ENCODE measurements at places on chromosomes 1 and 21.
A peak's percentile ranks its signal among the peaks of the same experiment; 100 is the strongest.

DNA sequence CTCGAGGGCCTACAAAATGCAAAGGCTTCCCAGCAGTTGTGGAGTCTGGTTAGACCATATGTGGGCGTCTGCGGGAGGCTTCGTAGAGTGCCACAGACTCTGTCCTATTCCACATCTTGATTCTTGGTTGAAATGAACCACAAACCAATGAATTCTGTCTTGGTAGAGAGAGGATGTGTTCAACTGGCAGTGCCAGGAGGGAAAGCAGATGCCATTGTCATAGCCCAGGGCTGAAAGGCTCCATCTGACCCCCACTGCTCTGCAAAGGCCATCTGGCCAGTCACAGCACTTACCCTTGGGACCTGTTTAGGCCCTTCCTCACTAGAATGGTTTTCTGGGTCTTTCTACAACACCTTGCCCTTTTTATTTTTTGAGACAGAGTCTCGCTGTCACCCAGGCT lies 22.1 kb downstream of the ACOT11 start:
- no peak overlapping the region for H3K4me3 ChIP-seq
- H3K27ac ChIP-seq, result no peak overlapping the region
- H3K4me1 ChIP-seq, result peaks cover 26% of the 10 kb centered on the region
- no peak for DNase-seq
- no peaks in the 10 kb centered on the region for H3K36me3 ChIP-seq

DNA sequence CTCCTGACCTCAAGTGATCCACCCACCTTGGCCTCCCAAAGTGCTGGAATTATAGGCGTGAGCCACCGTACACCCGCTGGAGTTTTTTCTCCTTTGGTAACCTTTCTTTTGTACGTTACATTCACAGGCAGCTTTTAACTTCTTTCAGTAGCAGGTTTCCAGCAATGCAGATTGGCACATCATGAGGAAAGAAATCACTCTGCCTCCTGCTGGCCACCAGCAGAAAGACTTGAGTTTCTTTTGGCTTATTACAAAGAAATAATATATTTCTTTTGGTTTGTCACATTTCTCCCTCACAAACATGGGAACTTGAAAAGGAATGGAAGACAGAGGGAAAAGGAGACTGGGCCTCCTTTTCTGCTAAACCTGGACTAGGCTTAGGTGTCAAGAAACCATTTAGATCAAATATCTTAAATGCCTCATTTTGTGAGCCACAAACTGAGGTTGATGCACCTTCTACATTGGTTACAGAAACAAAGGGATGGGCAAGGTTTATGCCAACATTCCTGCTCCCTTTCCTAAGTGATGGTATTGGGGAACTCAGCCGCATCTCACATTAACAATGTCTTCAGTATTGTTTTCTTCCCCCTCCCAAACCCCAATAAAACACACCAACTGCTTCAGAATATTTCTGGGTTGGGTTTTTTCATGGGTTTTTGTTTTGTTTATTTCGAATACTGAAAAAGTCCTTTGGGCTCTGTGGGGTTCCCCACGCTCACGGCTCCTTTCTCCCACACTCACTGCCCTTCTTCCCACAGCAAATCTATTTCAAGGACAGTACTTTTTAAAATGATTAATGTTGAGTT lies 7.7 kb downstream of the ENSA start:
- no peak overlapping the region for H3K4me3 ChIP-seq
- H3K27ac ChIP-seq, result peak overlapping the region; percentile 48
- H3K36me3 ChIP-seq, result peaks cover 40% of the 10 kb centered on the region
- H3K4me1 ChIP-seq, result peaks cover 34% of the 10 kb centered on the region
- DNase-seq, result no peak

GRCh38 chr1:150309758-150310508 lies 11.4 kb upstream of the PRPF3 start:
- H3K36me3 ChIP-seq, result peaks cover 10% of the 10 kb centered on the region
- no peaks in the 10 kb centered on the region for H3K4me1 ChIP-seq
- H3K27me3 ChIP-seq, result no peaks in the 10 kb centered on the region
- H3K4me3 ChIP-seq, result no peak overlapping the region

DNA sequence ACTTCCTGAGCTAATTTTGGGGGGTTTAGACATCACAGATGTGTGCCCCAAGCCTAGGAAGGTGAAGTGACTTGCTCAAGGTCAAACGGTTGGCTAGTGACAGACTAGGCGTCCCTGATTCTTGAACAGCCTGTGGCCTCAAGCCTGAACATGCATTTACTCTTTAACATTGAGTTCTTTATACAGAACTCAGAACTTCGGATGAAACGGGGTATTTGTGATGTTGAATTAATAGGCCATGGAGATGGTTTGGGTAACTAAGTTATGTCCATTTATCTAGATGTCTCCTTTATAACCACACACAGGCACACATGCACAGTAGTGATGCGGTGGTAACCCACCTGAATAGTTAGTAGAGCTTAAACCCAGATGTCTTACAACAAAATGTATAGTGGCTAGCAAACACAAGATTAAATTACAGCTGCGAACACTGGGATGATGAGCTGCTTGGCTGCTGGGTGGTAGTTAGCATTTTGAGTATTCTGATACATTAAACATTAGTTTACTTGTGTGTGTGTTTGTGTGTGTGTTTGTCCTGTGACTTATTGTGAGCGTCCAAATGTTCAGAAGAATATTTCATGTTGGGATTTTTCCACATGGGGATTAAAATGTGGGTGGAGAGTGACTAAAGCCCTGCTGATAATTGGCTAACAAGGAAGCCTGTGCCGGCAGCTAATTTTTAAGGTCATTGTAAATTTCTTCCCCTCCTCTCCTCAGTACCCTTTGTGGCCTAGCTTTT lies 2.3 kb downstream of the ATP1A1 start:
- H3K27ac ChIP-seq, result peak overlapping the region; percentile 81
- DNase-seq, result no peak
- no peaks in the 10 kb centered on the region for H3K27me3 ChIP-seq
- H3K36me3 ChIP-seq, result no peaks in the 10 kb centered on the region

DNA sequence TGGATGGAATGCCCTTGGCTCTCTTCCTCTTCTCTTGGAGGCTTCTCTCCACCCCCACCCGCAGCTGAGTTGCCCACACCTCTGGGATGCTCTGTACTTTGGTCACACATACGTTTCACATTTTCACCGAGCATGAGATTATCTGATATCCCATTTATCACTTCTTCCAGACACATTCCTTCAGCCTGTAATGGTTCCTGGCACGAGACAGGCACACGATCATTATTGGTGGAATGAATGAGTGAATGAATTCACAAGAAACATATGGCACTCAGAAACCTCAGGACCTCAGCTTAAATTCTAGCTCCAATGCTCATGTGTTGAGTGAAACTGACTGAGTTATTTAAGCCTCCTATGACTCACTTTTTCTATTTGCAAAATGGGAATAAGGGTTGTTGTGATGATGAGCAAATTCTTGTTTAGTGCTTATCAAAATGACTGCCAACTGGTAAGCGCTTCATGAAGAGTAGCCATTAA lies 242.7 kb upstream of the JUN start:
- H3K4me1 ChIP-seq, result no peaks in the 10 kb centered on the region
- no peaks in the 10 kb centered on the region for H3K36me3 ChIP-seq
- no peak overlapping the region for H3K27ac ChIP-seq
- no peak overlapping the region for H3K4me3 ChIP-seq
- H3K27me3 ChIP-seq, result no peaks in the 10 kb centered on the region
- no peak for DNase-seq

DNA sequence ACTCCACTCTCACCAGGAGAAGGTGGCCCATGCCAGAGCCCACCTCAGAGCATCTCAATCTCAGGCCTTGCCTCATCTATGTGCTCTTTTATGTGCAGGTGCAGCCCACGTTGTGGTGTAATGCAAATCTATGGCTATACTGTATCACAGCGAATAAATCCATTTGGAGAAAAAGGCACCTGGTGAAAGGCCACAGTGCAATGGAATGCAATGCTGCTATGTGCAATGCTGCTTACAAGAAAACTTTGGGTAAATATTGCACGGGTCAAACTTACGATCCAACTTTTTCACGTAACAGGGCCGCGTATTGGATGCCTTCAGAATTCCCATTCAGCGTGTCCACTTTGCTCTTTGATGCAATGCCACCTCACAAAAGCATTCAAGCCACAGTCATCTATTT lies 13.5 kb downstream of the ZBTB18 start:
- H3K27ac ChIP-seq, result no peak overlapping the region
- H3K4me3 ChIP-seq, result no peak overlapping the region
- no peak for DNase-seq
- no peaks in the 10 kb centered on the region for H3K36me3 ChIP-seq
- no peaks in the 10 kb centered on the region for H3K4me1 ChIP-seq

DNA sequence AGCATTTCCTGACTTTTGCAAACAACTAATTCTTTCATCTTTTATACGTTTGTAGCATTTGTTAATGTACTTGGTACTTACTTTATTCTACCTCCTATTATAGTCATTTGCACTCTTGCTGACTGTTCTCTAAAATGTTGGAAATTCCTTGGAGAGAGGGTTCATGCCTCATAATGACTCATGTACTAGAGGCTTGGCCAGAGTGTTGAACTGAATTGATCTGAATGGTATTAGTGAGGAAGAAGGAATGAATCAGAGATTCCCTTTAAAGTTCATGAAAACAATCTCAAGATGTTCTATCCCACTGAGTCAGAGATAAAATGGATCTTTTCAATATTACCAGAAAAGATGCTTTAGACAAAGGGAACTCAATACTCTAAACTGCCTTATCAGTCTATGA lies 383.4 kb downstream of the SEC16B start:
- no peaks in the 10 kb centered on the region for H3K36me3 ChIP-seq
- no peaks in the 10 kb centered on the region for H3K4me1 ChIP-seq
- no peak overlapping the region for H3K27ac ChIP-seq
- H3K4me3 ChIP-seq, result no peak overlapping the region
- H3K27me3 ChIP-seq, result no peaks in the 10 kb centered on the region

Data from thoracic aorta (tissue), 2 donors.